Left lung (tissue), 14 donors: ENCODE measurements at places on chromosomes 7 and 10. TPM values are rescaled to one million over a fixed set of nuclear protein-coding genes. Genes with fewer than 3 reads are reported as not detected.

Gene ELMO1
- total RNA-seq, result 51.4 TPM

- H3K4me1 ChIP-seq, result peaks cover 11% of the 10 kb centered on the region
- H3K27ac ChIP-seq, result no peak overlapping the region
- peaks cover 12% of the 10 kb centered on the region for H3K27me3 ChIP-seq
- DNase-seq, result peak; percentile 77
- H3K36me3 ChIP-seq, result no peaks in the 10 kb centered on the region
These were observed 31.2 kb downstream of the ZNF467 start for GRCh38 chr7:149742075-149742701.

DNA sequence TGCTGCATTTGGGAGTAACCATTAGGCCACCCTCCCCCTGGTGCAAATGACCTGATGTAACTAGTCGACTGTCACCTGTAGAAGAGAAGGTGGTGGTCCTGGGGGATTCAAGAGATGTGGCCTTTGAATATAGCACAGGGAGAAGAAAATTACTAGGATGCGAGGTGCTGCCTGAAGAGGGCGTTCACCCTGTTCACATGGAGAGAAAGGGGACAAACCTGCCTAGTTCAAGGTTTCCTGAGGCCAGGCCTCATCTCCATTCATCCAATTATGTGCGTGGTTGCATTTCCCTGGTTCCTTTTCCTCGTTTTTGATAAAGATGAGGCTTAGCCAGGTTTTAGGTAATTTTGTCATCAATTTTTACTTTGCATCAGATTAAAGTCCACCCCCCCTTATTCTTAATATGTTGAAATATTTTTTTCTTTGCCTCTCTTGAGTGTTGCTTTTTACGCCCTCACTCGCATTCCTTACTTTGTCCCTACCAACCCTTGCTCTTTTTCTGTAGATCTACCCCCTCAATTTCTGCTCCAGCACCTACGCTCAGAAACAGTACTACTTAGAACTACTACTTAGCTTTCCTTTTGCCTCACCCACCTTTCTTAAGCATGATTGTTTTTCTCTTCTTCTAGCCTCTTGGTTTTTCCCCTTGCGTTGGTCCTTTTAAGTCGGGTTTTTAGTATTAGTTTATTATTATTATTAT lies 13.7 kb downstream of the CLCN1 start:
- no peak overlapping the region for H3K4me3 ChIP-seq
- H3K4me1 ChIP-seq, result no peaks in the 10 kb centered on the region
- no peak for DNase-seq
- no peaks in the 10 kb centered on the region for H3K27me3 ChIP-seq

DNA sequence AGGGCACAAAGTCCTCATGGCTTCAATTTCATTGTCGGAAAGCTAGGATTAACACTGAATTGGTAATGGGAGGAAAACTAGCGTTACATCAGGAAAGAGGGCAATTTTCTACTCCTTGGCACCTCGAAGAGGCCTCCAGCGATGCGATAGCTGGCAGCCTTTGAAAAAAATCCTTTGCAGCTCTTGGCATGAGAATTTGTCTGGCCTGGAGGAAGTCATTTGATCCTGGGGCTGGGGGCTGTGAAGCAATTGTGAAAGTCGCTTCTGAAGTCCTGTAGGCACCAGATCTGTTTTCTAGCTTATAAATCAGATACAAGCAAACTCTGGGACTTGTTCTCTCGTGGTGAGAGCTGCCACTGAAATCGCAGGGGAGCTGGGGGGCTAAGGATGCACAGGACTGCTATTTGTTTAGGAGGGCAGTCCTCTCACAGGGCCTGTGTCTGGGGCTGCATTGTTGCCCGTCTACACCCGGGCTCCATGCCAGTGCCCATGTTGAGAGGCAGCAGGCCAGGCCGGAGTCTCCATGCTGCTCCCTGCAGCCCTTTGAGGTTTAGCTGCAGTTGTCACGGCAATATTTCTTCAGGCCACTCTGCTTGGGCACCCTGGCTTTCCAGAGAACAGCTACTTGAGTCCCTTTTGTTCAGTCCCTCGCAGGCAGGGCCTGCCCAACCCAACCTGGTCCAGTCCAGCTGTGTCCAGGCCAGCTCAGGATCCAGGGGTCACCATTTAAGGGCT lies 206.8 kb upstream of the LYZL1 start:
- no peak overlapping the region for H3K4me3 ChIP-seq
- H3K36me3 ChIP-seq, result no peaks in the 10 kb centered on the region
- DNase-seq, result no peak
- H3K27ac ChIP-seq, result no peak overlapping the region

- H3K4me1 ChIP-seq, result no peaks in the 10 kb centered on the region
- no peak overlapping the region for H3K4me3 ChIP-seq
- no peak overlapping the region for H3K27ac ChIP-seq
- no peaks in the 10 kb centered on the region for H3K36me3 ChIP-seq
- no peaks in the 10 kb centered on the region for H3K27me3 ChIP-seq
These were observed 881.0 kb upstream of the LRRN3 start for GRCh38 chr7:110209884-110210283.

Gene JCAD
- 28.7 TPM for total RNA-seq

Gene UCMA
- not detected for total RNA-seq
